ENCODE measurements at places on chromosomes 12 and 14.

GRCh38 chr14:76761960-76762410, 717 bp downstream of the VASH1 start:
- no peak for DNase-seq

GRCh38 chr14:51396222-51396815, 156.3 kb downstream of the TMX1 start:
- DNase-seq, result peak; percentile 98

DNA sequence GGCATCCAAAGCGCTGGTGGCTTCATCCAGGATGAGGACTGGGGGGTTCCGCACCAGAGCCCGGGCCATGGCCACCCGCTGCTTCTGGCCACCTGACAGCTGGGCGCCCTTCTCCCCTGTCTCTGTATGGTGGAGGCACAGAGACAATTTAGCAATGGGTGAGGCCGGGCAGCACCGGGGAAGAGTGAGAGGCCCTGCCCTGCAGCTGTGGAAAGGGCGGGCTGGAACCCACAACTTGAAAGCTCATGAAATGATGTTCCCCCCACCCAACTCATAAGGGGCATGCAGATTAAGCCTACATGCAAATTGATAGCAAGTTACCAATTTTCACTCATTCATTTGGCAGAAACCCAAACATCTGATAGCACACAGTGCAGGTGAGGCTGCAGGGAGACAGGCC, 34.1 kb downstream of the ABCB9 start:
- no peak for DNase-seq

DNA sequence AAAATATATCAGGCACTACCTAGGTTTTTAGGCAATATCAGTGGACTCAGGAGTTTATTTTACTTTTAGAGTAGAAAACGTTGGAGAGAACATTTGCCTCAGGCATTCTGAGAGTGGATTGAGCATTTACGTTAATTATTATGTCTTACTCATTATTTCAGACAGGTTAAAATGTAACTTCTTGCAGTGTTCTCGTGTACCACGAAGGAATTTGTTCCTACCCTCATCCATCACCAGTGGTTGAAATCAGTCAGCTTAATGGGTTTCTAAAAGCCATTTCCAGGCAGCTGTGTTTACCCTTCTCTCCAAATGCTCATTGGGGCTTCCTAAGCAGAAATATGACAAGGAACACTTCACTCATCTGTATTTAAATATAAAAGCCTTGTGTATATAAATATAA, 9.1 kb upstream of the LDHB start:
- DNase-seq, result no peak

DNA sequence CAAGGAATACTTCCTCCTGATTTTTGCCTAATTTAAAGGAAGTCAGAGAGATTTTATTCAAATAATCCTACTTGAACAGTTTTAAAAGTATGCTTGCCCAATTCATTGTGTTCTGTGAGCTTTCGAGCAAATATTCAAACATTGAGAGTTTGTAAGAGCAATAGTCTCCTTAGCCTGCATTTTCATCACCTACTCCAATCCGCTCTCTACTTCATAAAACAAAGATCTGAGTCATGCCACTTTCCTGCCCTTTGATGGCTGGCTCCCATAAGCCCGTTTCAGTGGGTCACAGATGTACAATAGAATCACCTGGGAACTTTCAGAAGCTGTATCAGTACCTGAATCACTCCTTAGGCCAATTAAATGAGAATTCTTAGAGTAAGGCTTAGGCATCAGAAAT, 319.2 kb downstream of the PDZRN4 start:
- DNase-seq, result no peak

- DNase-seq, result no peak
These were observed 4.4 kb upstream of the CSRNP2 start for GRCh38 chr12:51087818-51088217.

DNA sequence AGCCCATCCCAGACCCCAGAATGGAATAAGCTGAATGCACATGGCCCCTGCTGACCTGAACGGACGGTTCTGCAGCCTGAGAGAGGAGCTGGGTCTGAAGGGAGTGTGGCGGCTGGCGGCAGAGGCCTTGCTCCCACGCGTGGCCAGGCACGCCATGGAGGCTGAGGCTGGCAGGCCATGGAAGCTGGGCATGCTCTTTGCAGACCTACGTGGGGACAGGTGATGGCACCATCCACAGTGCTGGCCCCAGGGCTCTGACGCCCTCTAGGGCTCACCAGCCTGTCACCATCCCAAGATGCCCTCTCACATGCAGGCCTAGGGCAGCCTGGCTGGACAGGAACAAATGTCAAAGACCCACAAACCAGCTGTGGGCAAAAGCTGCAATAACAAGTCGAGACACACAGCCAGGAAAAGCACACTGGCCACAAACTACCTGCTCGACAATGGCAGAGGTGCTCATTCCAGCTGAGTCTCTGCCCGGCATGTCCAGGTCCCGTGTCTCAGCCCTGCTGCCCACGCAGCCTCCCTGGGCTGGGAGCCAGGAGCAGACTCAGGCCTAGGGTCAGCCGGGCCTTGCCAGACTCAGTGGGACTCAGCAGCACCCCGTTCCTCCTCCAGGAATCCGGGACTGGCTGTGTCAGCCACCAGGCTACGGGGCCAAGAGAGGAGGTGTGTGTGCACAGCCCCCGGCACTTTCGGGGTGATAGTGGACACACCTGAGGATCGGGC, 19.7 kb downstream of the BTBD6 start:
- DNase-seq, result no peak

GRCh38 chr12:76804435-76804976, 40.6 kb downstream of the ZDHHC17 start:
- no peak for DNase-seq

DNA sequence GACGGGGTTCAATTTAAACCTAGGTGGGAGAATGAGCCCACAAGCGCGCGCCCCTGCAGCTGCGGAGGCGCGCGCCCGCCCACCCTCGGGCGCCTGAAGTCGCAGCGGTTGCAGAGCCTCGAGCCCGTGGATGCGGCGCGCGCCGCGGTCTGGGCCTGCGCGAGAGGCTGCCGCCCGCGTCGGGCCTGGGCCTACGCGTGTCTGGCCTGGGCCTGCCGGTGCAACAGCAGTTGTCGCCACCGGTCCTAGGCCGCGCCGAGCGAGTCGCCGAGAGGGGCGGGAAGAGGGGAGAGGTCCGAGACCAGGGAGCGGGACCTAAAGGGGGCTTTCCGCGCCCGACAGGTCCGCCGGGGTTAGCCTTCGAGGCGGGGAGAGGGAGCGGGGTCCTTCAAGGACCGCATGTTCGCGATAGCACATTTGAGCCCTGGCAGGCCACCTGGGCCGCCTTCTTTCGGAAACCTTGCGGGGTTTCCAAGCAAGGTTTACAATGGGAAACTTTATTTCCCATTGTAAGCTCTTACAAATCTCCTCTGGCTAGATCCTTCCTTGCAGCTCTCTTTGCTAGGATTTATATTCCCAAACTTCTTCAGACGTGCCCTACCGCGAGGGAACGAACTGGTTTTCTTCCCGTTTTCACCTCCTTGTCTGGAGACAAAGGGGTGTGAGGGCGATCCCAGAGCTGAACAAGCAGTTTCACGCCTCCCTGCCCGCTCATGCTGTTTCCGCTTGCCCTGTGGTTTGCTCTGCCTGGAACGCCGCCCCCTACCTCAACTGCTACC, 6.8 kb downstream of the SIX6 start:
- no peak for DNase-seq
